T-cell (primary cell): ENCODE measurements at places on chromosomes 3 and 15. TPM values are rescaled to one million over a fixed set of nuclear protein-coding genes. Genes with fewer than 3 reads are reported as not detected.

GRCh38 chr3:2684046-2684445 lies 426.1 kb downstream of the IL5RA start:
- no peaks in the 10 kb centered on the region for H3K4me1 ChIP-seq
- no peaks in the 10 kb centered on the region for H3K27me3 ChIP-seq
- no peak for DNase-seq
- no peaks in the 10 kb centered on the region for H3K36me3 ChIP-seq
- H3K27ac ChIP-seq = no peak overlapping the region

GRCh38 chr3:150059729-150060128 lies 89.0 kb upstream of the PFN2 start:
- no peaks in the 10 kb centered on the region for H3K36me3 ChIP-seq
- no peak overlapping the region for H3K4me3 ChIP-seq
- H3K4me1 ChIP-seq = no peaks in the 10 kb centered on the region

DNA sequence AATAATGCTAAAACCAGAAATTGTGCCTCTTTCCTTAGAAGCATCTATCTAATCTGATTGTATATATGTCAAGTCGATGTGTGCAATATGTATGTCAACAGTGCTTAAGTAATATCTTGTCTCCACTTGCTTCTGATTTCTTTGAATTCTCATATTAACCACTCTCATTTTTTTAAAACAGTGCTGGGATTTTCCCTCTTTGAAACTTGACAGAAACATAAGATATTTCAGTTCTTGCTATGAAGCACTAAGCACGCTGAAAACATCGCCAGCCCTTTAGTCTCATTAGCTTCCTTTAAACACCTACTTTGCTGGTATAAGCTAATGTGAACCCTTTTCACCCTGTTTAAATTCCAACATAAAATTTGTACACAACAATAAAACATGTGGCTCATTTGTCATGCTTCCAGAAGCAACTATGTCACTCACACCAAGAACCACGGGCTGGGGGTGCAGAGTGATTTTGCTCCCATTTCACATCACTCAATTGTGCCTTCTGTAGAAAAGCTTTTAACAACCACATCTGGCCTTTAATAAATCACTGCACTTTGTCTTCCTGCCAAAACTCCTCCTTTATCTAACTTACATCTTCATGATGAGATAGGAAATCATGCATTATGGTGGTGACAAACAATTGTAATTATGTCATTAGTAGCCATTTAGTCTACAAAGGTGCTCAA lies 185.2 kb downstream of the FOXP1 start:
- DNase-seq = peak; percentile 40
- no peaks in the 10 kb centered on the region for H3K36me3 ChIP-seq
- H3K4me3 ChIP-seq = peak overlapping the region; percentile 32
- H3K27me3 ChIP-seq = no peaks in the 10 kb centered on the region
- H3K4me1 ChIP-seq = peaks cover 41% of the 10 kb centered on the region
- H3K27ac ChIP-seq = peak overlapping the region; percentile 58

The ACAD9 gene
- 45.1 TPM for total RNA-seq

The RYR3 gene
- 0.03 TPM for total RNA-seq
